Esophagus squamous epithelium (tissue), 5 donors: ENCODE measurements at places on chromosomes 6 and 20. TPM values are rescaled to one million over a fixed set of nuclear protein-coding genes. Genes with fewer than 3 reads are reported as not detected.

GRCh38 chr6:105781248-105781647 lies 304.9 kb upstream of the PRDM1 start:
- DNase-seq, result no peak
- H3K27ac ChIP-seq, result peak overlapping the region; percentile 65
- H3K4me1 ChIP-seq, result peaks cover 23% of the 10 kb centered on the region
- no peaks in the 10 kb centered on the region for H3K27me3 ChIP-seq

GRCh38 chr6:11810854-11811643 lies 32.4 kb upstream of the ADTRP start:
- H3K4me3 ChIP-seq, result no peak overlapping the region
- H3K27ac ChIP-seq, result peak overlapping the region; percentile 70
- H3K4me1 ChIP-seq, result peaks cover 19% of the 10 kb centered on the region
- DNase-seq, result no peak
- H3K27me3 ChIP-seq, result no peaks in the 10 kb centered on the region
- no peaks in the 10 kb centered on the region for H3K36me3 ChIP-seq

DNA sequence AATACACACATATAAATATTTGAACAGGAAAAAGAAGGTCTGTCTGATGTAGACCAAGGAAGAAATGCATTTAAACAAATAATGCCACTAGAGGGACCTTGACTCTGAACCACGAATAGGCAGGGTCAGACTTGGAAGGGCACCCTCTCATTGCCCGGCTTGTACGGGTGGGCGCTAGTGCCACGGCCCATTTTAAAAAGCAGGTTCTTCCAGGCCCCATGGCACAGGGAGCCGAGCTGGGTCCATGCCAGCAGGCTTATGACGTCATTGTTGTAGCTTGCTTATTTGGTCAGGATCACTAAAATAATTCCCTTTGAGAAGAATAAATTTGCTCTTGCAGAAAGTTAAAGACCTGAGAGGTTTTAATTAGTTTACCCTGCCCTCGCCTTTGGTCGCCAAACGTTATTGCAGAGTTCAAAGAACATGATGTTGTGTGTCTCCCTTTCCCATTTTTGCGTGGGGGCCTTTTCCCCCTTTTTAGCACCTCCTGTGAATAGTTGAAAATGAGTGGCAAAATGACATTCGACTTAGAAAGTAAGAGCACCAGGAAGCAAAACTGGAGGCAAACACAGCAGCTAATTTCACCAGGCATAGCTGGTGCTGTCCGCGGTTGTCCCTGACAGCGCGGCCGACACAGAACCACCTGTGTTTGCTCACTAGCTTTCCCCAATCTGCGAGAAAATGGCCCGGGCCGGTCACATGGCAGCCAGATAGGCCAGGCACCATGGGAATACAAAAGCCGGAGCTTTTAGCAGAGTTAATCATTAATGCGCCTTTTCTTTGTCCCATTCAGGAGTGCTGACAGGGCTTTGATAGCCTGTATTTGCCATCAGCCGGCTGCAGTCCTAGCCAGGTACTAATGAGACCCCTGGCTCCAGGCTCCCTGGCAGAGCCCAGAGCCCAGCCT lies 93.8 kb downstream of the FOXA2 start:
- H3K27me3 ChIP-seq, result no peaks in the 10 kb centered on the region
- H3K36me3 ChIP-seq, result no peaks in the 10 kb centered on the region

The EIF6 gene
- total RNA-seq, result 240 TPM

GRCh38 chr6:12535586-12536314 lies 180.8 kb upstream of the PHACTR1 start:
- H3K27me3 ChIP-seq, result no peaks in the 10 kb centered on the region
- H3K36me3 ChIP-seq, result no peaks in the 10 kb centered on the region
- H3K4me3 ChIP-seq, result no peak overlapping the region

GRCh38 chr6:45171380-45171779 lies 156.8 kb upstream of the RUNX2 start:
- H3K27ac ChIP-seq, result no peak overlapping the region
- no peaks in the 10 kb centered on the region for H3K4me1 ChIP-seq
- H3K36me3 ChIP-seq, result no peaks in the 10 kb centered on the region
- H3K27me3 ChIP-seq, result no peaks in the 10 kb centered on the region

The HLA-DRA gene
- total RNA-seq, result 200 TPM

DNA sequence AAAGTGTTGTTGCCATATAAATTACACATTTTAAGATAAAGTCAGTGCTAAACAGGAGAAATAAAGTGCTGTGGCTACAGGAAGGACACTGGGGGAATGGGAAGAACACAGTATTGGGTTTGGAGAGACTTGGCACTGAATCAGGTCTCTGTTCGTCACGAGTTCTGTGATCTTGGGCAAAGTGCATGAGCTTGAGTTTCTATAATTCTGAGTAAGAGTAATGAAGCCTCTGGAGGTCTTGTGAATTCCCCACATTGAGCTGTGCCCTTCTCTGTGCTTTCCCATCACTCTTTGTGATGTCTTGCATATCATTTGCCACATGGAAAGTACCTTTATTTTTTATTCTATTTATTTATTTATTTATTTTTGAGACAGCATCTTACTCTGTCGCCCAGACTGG lies 16.8 kb upstream of the EEF1A1 start:
- no peaks in the 10 kb centered on the region for H3K4me1 ChIP-seq
- DNase-seq, result no peak
- H3K27me3 ChIP-seq, result no peaks in the 10 kb centered on the region
- no peak overlapping the region for H3K27ac ChIP-seq

GRCh38 chr6:125888989-125889656 lies 67.4 kb upstream of the HINT3 start:
- no peak overlapping the region for H3K4me3 ChIP-seq
- H3K27me3 ChIP-seq, result no peaks in the 10 kb centered on the region
- no peak overlapping the region for H3K27ac ChIP-seq
- H3K4me1 ChIP-seq, result no peaks in the 10 kb centered on the region
- no peak for DNase-seq

- no peak overlapping the region for H3K27ac ChIP-seq
- no peak for DNase-seq
- peaks cover 22% of the 10 kb centered on the region for H3K36me3 ChIP-seq
- H3K4me3 ChIP-seq, result no peak overlapping the region
- no peaks in the 10 kb centered on the region for H3K27me3 ChIP-seq
Measured at GRCh38 chr6:136284909-136285308, 4.7 kb downstream of the BCLAF1 start.

DNA sequence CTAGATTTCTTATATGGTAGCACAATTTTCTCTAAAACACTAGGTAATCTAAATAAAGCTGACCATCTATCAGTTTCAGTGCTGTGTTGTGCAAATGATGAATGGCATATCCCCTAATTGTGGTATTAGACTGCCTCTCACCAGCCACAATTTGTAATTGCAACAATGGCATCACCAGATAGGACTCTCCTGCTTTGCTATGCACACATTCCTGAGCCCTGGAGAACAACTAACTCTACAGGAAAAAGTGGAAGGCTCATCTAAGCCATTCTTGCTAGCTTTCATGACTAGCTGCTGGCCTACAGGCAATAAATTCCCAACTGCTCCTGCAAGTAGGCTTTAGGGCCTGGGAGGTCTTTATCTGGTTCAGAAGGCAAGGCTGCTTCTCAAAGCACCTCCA lies 974.1 kb downstream of the EYS start:
- no peaks in the 10 kb centered on the region for H3K36me3 ChIP-seq
- no peaks in the 10 kb centered on the region for H3K4me1 ChIP-seq
- no peaks in the 10 kb centered on the region for H3K27me3 ChIP-seq
- H3K27ac ChIP-seq, result no peak overlapping the region
- DNase-seq, result no peak
- no peak overlapping the region for H3K4me3 ChIP-seq

- no peak overlapping the region for H3K27ac ChIP-seq
- DNase-seq, result no peak
- H3K4me1 ChIP-seq, result no peaks in the 10 kb centered on the region
- H3K4me3 ChIP-seq, result no peak overlapping the region
Measured at GRCh38 chr6:16572943-16573342, 188.3 kb downstream of the ATXN1 start.

- no peaks in the 10 kb centered on the region for H3K27me3 ChIP-seq
- H3K4me3 ChIP-seq, result no peak overlapping the region
- H3K4me1 ChIP-seq, result peaks cover 4% of the 10 kb centered on the region
Measured at GRCh38 chr6:5250911-5251310, 9.8 kb downstream of the LYRM4 start.

- no peak overlapping the region for H3K27ac ChIP-seq
- DNase-seq, result no peak
- peaks cover 20% of the 10 kb centered on the region for H3K4me1 ChIP-seq
- peaks cover 29% of the 10 kb centered on the region for H3K36me3 ChIP-seq
- H3K4me3 ChIP-seq, result no peak overlapping the region
Measured at GRCh38 chr6:106197441-106197840, 111.3 kb downstream of the PRDM1 start.

DNA sequence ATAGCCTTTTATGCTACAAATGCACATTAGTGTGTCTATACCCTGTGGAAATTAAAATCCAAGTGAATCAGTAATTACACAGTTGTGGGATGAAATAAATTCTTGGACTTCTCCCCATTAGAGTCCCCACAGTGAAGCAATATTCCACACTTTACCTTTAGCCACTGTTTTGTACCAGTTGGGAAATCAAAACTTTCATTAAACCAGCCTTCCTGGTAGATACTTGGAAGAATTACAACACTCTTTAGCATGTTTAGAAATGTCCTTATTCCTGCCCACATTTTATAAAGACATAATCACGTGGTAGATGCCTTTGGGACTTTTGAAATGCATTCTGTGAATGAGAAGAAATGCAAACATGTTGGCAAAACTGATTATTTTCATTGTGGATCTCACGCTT lies 49.0 kb upstream of the ANKEF1 start:
- H3K4me3 ChIP-seq, result no peak overlapping the region
- no peak overlapping the region for H3K27ac ChIP-seq
- no peaks in the 10 kb centered on the region for H3K36me3 ChIP-seq
- DNase-seq, result no peak
- H3K27me3 ChIP-seq, result no peaks in the 10 kb centered on the region

DNA sequence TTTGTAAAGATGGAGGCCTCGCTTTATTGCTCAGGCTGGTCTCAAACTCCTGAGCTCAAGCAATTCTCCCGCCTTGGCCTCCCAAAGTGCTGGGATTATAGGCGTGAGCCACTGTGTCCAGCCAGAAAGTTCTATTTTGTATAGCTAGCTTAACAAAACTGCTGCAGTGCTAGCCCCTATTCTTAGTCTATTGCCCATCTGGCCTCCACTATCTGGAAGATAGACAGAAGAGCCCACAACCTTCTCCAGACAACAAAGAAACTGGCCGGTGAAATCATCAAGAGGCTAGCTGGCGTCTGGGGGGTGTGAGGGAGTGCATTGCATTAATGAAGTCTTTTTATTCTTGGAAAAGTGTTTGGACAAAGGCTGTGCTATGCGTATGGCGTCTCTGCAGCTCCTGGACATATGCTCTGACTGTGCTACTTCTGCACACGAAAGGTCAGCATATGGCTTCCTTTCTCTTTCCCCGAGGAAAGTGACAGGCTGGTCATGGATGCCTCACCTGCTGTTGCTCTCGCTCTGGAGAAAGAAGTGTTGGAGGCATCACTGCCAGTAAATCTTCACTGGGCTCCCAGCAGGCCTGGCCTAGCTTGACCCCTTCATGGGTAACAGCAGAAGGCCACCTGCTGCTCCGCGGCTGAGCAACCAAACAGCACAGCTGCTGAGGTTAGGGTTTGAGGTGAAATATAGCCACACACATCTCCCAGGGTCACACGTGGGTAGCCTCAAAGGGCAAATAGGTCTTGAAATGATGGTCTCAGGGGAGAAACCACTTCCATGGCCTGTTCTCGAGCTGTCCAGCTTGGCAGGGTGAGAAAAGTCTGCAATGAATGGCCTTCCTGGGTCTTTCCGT lies 95.1 kb upstream of the IYD start:
- no peak overlapping the region for H3K27ac ChIP-seq
- H3K4me3 ChIP-seq, result no peak overlapping the region
- no peaks in the 10 kb centered on the region for H3K27me3 ChIP-seq

DNA sequence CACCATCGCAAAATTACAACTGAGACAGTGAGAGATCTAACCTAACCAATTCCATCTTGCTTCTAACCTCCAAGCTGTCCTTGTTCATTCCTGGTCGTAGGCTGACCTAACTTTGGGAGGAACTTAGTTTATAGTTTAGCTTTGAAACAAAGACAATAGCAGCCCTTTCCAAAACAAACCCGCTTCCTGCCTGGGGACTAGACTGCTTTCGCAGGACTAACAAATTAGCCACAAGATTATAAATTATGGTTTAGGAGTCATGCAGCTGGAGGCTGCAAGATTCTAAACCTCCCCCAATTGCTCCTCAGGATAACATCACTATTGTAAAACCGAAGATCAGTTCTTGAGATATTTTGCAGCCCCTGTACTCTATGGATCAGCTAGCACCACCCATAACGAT lies 63.2 kb downstream of the TRIM27 start:
- DNase-seq, result no peak
- no peaks in the 10 kb centered on the region for H3K36me3 ChIP-seq
- no peak overlapping the region for H3K27ac ChIP-seq
- no peaks in the 10 kb centered on the region for H3K27me3 ChIP-seq

DNA sequence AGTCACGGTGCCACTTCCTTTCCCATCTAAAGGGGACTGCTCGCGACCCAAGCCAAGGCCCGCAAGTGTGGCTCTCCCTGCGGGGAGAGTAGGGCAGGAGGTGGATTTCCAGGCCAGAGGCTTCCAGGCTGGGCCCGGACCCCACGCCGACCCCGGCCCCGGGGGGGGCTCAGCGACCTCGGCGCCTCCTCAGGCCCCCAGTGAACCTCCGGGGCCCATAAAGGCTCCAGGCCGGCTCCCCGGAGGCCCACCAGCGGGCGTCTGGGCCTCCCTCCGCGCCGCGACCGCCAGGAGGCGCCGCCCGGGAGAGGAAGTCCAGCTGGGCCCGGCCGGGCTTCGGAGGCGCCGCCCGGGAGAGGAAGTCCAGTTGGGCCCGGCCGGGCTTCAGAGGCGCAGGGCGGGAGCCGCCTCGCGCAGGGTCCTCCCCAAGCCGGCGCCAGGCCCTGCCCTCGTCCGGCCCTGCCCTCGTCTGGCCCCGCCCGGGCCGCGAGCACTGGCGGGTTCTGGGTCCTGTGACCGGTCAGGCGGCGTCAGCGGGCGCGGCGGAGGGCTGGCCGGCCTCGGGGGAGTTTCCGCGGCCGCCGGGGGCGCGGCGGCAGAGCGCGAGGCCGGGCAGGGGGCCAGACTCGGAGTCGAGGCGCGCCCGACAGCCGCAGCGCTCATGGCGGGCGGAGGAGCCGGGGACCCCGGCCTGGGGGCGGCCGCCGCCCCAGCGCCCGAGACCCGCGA lies at the start of gene RAB32:
RAB32 (plus strand) TSS at position 623 of the 729 bp plus-strand sequence; CDS start at position 662, 39 bp downstream.
- H3K27ac ChIP-seq, result peak within 1 kb of the TSS; percentile 82
- H3K4me1 ChIP-seq, result peaks cover 46% of the 10 kb centered on the region
- H3K4me3 ChIP-seq, result peak within 1 kb of the TSS; percentile 81
- H3K27me3 ChIP-seq, result no peaks in the 10 kb centered on the region

GRCh38 chr6:149059557-149059956 lies 258.0 kb upstream of the TAB2 start:
- no peaks in the 10 kb centered on the region for H3K36me3 ChIP-seq
- no peak for DNase-seq
- H3K27ac ChIP-seq, result no peak overlapping the region
- peaks cover 25% of the 10 kb centered on the region for H3K4me1 ChIP-seq
